ENCODE measurements at places on chromosomes 2 and 18.

DNA sequence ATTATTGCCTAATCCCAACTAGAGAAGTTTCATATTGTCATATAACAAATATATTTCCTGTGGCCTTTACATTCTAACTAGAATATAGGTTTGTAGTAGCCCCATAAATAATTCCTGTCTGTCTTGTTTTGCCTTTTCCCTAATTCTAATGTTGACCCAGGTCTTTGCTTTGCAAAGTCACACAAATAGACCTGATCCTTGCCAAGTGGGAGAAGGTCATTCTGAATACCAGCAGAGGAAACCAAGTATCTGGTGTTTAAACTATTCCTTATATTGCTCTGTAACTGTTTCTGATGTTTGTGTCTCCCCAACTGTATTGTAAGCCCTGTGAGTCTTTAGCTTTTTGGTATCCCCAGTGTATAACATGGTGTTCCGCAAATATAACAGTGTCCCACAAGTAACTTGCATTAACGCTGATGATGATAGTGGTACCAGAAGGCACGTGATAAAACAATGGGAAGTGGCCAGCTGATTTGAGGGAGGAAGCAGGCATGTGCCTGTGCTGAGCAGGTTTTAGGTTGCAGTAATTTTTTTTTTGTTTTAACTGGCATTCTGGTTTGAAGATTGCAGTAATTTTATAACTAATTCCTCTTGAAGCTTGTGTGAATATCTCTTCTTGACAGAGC is 11.1 kb downstream of the HADHB start:
- DNase-seq, result no peak

- DNase-seq, result no peak
Measured at GRCh38 chr2:120803764-120804335, 68.2 kb downstream of the GLI2 start.

DNA sequence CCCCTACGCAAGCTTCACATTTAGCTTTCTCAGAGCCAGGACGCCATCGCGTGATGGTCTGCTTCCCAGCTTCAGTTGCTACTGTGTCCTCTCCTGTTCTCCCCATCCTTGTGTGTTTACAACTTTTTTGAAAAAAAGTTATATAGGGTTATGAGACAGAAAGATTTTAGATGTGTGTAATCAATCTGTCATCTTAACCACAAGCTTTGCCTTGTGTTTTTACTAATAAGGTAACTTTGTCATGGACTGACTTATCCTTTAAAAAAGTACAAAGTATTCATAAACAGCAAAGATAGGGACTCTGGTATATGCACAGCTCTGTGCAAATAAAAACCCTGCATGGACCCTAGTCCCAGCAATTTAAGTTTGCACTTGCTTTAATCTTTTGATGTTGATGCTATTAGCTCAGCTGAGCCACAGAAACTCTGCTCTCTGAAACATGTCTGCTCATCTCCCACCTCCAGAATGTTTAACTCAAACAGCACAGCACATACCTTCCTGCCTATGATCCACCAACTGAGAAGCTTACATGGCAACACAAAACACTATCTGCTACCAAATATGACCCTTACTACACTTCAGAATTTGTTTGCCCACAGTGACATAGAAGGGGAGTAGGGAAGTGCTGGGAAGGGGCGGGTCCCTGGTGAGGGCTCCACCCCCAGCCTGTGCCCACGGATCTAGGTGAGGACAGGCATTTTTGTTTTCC is 42.7 kb downstream of the SAP130 start:
- DNase-seq, result no peak

DNA sequence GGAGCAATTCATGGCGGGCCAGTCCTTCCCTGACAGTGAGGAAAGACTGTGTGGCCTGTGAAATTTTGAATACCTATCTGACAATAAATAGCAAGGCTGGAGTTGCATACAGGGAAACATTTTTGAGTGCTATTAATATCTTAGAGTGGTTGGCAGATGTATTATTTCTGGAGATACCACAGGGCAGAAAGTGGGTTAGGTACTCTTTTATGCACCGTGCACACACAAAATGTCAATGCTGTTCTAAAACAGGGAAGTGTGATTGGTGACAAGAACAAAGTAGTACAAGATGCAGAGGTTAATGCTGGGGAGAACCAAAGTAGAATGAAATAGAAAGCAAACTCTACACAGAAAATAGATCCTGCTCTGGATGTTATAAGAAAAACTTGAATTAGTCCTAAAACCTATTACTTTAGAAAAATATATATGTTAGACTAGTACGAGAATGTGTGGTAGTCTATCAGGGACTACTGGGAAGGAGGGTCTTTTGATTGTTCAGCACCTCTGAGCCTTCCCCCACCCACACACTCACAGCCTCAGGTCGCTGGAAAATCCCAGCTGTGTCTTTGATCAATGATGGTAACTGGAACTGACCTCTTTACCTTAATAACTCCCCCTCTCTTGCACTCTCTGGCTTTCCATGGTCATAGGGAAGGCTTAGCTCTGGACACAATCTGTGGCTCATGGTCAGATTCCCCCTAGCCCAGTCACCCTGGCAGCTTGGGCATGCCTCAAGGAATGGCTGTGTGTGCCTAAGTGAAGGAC is 58.2 kb downstream of the SERPINB8 start:
- DNase-seq, result no peak

DNA sequence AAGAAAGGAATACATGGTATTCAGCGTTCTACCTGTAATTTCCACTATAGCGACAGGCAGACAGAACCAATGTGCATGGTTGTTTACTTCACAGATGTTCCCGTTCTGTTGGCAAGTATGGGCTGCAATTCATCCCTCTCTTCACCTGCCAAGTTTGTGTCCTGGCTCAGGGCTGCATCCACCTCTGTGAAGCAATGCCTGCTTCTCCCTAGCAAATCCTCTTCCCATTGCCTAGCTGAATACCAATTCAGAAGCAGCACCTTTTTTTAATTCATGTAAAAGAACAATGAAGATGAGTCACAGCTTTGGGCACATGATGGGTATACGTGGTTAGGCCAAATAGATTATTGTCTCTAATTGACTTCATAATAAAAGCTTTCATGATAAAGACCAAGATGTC is 54.7 kb upstream of the LRATD1 start:
- no peak for DNase-seq

GRCh38 chr18:45666520-45666919 is 51.2 kb downstream of the SLC14A2 start:
- no peak for DNase-seq

DNA sequence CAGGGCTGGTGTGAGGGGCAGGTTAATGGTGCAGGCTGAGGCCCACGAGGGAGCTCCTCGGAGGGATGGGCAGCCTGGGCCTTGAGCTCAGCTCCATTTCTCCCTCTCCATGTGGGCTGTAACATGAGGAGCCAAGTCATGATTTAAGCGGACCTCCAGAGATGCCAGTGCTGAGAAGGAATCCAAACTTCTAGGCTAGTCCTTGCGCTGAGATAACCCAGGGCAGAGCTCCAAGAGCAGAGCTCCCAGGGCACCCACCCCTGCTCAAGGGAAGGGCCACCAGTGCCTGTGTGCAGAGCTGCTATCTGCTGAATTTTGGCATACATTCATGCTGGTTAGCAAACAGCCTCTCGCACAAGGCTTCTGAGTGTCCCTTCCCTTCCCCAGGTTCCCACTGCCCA is 95.1 kb downstream of the MRO start:
- no peak for DNase-seq

DNA sequence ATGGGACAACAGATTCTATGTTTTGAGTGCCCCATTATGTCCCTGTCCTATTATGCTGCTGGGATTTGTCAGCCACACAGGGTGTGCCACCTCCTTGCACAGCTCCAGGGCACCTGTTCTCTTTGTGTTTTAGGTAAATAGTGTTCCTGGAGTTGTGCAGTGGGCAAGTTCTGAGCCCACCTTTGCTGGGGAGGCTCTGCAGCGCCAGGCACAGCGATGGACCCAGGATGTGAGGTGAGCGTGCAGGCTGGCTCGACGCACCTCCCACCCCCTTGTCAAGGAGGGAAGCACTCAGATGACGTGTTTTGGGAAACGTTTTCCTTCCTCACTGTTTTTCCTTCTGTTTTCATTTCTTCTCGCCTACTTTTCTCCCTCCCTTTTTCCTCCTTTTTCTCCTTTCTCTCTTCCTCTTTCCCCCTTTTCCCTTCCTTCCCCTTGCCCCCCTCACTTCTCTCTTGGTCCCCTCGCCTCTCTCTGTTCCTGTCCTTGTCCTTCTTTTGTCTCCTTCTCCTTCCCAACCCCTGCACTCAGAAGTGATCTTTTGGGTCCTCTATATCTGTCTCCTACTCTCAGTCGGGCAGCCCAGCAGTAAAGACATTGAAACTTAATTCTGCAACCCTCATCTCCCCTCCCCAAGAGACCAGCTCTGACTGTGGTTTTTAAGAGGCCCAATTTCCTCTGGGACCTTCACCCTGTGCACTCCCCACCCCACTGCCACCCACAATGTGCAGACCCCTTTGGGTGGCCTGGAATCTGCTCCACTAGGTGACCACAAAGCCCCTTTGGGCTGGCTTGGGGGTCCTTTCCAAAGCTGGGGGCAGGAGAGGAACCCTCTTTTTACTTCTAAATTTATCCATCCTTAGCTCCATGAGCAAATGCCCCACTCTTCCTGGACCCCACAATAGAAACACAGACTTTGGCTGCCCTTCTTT is 104.0 kb downstream of the MCFD2 start:
- no peak for DNase-seq

DNA sequence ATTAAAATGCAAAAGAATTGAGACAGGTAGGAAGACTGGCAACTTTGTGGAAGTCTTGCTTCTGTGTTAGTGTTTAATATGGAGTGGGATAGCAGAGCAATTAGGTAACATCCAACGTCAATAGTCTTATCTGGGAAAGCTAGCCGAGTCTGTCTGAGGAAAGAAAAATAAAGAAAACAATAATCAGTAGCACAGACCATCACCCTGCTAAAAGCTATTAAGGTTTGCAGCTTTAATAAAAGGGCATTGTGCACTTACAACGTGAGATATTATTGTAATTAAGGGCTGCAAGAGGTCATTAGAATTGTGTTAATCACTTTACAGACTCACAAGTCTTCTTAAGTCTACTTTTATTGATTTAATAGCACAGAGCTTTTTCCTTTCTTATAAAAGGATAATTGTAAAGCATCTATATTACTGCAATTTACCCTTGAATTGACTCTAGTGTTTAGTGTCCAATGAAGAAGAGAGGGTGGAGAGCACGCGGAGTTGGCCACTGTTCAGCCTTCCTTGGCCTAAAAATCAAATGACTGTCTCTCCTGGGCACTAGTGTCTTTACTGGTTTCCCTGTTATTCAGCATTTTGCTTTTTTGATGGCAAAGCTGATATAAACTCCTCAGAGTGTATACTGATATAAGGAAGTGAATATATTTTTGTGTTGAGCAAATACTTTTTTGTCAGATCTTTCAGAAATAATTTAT is 2.0 kb downstream of the CDH7 start:
- DNase-seq, result no peak

DNA sequence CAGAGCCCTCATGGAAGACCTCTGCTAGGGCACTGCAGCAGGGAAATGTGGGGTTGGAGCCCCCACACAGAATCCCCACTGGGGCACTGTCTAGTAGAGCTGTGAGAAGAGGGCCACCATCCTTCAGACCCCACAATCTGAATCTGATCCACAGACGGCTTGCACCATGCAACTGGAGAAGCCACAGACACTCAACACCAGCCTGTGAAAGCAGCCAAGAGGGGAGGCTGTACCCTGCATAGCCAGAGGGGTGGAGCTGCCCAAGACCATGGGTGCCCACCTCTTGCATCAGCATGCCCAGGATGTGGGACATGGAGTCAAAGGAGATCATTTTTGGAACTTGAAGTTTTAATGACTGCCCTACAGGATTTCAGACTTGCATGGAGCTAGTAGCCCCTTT is 6.5 kb downstream of the CD226 start:
- DNase-seq, result no peak

- DNase-seq, result no peak
Measured at GRCh38 chr2:158731386-158731785, 63.7 kb upstream of the DAPL1 start.

- DNase-seq, result no peak
Measured at GRCh38 chr2:53508667-53509066, 258.9 kb upstream of the CHAC2 start.

DNA sequence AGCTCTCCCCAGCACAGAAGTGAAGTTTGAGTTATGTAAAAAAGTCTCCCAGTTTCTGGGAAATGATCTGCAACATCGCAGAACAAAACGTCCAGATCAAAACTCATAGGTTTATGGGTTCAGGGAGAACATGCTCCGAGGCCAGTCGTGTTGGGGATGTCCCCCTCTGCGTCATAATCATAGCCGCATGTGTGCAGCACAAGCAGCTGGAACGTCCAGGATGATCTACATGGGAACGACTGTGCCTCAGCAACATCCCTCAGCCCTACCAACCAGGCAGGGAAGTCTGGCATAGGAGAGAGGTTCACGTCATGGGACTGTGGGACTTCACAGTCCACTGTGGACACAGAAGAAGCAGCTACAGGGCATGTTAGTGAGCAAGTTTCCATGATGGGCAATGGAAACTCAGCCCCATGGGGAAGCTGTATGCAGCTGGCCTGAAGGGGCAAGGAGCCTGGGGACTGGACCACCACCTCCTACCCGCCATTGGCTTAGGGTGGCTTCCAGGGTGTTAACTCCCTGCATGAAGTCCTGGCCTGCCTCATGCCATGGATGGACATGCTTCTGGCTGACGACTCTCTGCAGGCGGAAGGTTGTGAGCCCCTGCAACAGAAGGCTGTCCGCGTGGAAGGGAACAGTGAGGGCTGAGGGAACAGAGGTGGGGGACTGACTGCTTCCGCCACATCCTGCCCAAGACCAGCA is 96.9 kb downstream of the COPS8 start:
- DNase-seq, result no peak

GRCh38 chr18:58135183-58135641 is 91.2 kb downstream of the NEDD4L start:
- DNase-seq, result no peak

DNA sequence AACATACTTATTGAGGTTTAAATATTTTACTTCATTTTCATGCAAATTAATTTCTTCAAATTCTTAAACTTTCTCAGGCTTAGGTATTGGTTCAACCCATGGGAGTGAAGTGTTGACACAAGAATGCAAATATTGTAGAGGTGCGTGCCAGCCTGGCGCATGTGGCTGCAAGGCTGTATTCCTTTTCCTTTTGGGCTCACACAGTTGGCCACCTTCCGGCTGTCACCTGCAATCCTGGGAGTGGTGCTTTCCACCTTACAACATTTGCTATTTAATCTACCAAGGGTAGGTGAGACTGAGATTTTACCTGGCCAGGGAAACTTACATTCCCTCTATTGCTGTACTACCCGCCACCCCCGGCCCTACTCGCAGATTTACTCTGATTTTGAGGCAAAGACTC is 141.1 kb downstream of the DCC start:
- DNase-seq, result no peak

GRCh38 chr2:68151037-68151436 is 6.7 kb upstream of the PNO1 start:
- DNase-seq, result no peak

GRCh38 chr2:192072261-192072660 is 122.5 kb downstream of the TMEFF2 start:
- DNase-seq, result no peak

DNA sequence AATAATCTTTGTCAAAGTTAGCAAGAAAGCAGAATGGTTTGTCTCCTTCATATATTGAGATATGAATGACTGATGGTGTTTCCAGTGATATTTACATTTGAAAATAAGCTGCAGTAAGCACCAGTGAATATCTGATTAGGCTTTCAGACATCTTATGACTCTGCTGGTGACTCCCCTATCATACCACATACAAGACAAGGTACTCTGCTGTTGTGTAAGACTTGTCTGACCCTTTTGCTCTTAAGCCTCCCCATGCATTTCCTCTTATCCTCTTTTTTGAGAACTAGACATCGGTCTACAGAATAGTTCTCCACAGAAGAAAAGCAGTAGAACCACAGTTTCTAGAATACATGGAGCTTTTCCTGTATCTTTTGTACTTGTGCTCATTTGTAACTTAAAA is 9.3 kb downstream of the POLI start:
- DNase-seq, result no peak

GRCh38 chr2:65710356-65710755 is 278.0 kb upstream of the SPRED2 start:
- DNase-seq, result no peak
